ENCODE measurements at places on chromosomes 1 and 21.

GRCh38 chr1:172638885-172639831 lies 19.7 kb upstream of the FASLG start:
- DNase-seq = peak; percentile 51

- DNase-seq = no peak
These were observed 25.3 kb upstream of the OVAAL start for GRCh38 chr1:180533266-180533987.

DNA sequence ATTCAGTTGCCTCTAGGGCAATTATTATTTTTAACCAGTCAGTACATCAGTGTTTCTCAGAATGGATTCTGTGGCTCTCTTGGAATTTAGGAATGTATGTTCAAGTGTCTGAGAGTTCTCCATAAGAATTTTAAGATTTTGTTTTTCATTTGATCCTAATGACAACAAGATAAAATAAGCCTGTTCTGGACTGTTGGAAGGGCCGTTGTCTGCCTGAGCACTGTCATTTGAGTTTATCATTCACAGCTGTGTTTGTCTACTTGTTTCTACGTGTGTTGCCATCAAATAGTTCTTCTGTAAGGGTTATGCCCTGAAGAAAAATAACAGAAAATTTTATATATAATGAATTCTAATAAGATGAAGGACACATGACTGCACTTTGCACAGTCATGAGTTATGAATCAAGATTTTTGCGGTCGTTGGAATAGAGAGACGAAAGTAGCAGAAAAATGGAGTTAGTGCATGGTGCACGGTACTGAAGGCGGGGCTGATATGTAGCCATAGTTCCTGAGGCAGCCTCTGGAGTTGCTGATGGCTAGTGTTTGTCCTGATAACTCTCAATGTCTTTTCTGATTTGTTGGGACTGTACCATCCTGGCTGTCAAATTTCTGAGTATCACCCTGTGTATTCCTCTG lies 92.5 kb downstream of the NOS1AP start:
- no peak for DNase-seq

- no peak for DNase-seq
These were observed 5.8 kb upstream of the TGFB2 start for GRCh38 chr1:218339267-218339831.

DNA sequence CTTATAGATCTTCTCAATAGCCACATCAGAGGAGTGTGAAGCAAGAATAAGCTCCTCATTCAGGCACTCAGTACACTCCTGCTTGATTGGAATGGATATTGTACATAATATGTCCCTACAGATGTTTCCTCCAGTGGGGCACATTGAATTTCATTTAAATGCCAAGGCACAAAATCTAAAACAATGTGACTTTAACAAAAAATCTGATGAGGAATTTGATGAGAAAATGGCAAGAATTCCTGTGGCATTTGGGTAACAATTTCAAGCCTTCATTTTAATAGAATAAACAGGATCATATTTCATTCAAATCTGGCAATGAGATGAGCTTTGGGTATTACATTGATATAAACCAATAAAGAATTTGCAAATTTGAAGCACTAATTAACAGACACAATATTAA lies 307.7 kb upstream of the PKN2 start:
- DNase-seq = no peak

GRCh38 chr1:58845942-58846341 lies 62.1 kb upstream of the JUN start:
- DNase-seq = no peak

- DNase-seq = no peak
These were observed 36.7 kb downstream of the SYT2 start for GRCh38 chr1:202673531-202673930.

DNA sequence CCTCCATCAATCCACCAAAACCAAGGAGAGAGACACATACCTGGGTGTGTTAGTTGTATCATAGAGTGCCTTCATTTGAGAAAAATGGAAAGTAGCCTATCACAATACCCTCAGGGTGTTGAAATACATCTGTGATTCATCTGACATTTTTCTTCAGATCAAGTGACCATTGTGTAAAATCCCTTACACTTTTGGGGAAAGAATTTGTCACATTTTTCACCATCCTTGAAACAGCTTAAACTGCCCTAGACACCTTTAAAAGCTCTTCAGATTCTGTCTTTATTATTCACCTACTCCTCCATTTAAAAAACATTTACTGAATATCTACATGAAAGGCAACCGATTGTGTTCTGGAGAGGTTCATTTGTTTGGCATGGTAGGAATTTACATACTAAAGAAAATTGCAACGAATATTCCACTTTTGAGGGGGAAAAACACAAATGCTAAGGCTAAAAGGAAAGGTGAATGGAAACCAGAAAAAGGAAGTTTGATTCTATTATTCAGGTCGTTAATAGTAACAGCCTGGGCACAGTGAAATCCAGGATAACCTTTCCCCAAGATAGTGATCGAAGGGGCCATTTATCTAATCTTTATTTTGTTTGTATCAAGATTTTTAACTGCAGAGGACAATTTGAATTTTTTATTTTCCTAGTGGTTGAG lies 70.4 kb upstream of the SAMSN1 start:
- DNase-seq = no peak

DNA sequence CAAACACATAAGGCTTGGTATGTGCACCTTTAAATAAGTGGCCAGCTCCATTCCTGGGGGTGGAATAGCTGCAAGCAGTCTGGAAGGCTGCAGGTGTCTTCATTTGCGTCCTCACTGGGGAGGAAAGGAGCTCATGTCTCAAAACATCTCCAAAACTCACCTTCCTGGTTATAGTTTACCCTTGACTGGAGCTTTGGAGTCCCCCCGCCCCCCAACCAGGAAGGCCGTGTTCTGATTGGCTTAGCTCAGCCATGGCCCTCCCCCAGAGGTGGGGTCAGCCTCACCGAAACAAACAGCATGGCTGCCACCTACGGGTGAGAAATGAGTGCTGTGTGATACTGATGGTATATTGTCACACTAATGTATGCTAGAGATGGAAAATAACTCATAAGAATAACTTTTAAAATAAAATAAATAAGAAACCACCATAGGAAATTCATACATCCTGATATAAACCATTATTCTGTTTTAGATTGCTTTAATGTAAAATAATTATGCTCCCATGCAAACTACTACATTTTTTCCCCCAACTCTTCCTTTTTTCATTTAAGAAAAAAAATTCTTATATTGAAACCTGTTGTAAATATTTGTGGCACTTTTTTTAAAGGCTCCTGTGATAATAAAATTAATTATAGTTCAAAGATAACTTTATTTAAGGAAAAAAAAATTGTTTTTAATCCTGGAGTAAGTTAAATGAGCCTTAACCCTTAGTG lies 90.8 kb downstream of the ZP4 start:
- DNase-seq = no peak

DNA sequence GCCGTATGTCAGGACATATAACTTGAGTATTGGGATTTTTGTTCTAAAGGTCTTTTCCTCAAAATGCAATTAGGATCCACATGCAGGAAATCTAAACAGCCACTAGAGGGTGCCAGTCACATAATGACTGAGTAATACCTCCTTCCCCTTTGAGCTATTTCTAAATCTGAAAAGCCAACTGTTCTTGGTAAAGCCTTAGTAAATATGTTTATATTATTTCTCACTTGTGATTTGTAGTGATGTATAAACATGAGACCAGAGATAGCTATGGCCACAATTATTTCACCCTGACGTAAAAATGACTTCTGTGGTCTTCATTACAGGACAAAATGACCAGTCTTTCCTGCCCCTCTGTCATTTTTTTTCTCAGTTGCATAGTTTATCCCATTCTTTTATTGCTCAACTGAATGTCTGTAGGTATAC lies 41.0 kb upstream of the DR1 start:
- peak; percentile 19 for DNase-seq

GRCh38 chr1:155170806-155171205 lies 2.3 kb downstream of the KRTCAP2 start:
- DNase-seq = no peak

DNA sequence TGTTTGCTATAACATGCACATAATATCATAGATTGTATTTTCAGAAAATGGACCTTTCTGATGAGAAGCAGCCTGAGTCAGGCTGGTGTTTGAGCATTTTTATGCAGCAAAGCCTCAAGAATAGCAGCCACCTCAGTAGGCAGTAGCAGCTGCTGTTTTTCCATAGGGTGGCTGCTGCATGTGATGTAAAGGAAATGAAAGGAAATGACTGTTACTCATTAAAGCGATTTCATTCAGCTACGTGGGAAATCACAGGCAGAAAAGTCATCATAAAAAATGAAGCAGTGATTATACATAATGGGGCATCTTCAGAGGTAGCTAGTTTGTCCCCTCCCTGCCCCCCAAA lies 110.4 kb downstream of the PATJ start:
- DNase-seq = no peak

DNA sequence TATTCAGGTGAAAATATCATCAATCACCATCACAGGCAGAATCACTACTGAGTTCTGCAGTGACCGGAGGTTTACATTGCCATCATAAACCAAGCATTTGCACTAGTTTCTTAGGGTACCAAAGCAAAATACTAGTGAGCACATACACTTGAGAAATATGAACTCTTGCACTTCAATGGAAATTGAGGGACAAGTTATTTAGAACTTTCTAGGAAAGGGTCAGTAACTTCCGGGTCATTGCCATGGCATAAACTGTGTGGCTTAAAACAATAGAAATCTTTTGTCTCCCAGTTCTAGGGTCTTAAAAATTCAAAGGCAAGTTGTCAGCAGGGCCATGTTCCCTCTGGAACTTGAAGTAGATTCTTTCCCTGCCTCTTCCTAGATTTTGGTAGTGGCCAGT lies 197.5 kb downstream of the ZC3H11B start:
- DNase-seq = no peak

DNA sequence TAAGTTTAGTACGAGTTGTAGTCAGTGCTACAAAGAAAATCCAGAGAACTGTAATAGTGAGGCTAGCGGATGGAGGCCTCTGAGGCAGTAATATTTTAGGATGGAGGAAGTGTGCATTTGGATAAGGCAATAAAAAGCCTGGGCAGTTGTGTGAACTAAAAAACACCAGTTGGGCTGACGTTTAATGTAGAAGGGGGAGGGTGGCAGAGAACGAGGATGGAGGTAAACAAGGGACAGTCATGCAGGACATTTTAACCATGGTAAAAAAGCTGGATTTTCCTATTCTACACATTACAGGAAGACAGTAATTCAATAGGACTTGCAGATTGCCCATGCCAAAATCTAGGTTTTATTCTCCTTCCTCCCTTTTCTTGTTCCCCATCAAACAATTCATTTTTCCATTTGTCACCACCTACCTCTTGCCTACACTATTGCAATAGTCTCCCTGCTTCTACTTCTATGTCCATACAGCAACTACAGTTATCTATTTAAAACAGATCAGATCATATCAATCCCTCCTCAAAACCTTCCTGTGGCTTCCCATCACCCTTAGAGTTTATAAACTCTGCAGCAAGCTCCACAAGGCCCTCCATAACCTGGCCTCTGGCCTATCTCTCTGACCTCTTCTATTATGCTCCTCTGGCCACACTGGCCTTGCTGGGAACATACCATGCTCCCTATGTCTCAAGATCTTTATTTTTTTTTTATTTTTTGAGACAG lies 27.7 kb downstream of the ERO1B start:
- DNase-seq = no peak

GRCh38 chr1:41003640-41004220 lies 17.8 kb downstream of the SLFNL1 start:
- peak; percentile 75 for DNase-seq

GRCh38 chr21:36147911-36148310 lies 8.7 kb upstream of the DOP1B start:
- no peak for DNase-seq

DNA sequence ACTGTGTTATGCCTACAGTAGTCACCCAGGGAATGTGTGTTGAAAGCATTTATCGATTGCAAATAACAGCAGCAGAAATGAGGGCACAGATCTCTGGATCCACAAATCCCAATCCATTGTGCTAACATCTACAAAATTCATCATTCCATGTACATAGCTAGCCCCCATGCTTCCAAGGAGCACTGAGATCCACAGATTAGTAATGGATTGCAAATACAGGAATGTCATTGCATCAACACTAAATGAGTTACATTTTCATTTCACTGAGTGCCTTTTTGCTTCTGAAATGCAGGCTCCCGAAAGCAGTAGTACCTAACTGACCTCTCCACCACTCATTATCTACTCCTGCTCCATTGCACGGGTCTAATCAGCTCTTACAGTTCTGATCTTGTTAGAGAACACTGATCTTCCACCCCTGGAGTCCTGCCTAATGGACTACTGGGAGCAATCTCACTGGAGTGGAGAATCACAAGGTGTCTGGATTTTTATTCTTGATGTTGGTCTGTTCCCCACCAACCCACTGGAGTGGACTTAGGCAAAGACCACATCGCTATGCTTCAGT lies 30.5 kb downstream of the ASTN1 start:
- no peak for DNase-seq

GRCh38 chr21:38308532-38309119 lies 51.8 kb downstream of the KCNJ15 start:
- DNase-seq = no peak

GRCh38 chr1:914891-915280 lies 8.8 kb upstream of the SAMD11 start:
- DNase-seq = no peak

DNA sequence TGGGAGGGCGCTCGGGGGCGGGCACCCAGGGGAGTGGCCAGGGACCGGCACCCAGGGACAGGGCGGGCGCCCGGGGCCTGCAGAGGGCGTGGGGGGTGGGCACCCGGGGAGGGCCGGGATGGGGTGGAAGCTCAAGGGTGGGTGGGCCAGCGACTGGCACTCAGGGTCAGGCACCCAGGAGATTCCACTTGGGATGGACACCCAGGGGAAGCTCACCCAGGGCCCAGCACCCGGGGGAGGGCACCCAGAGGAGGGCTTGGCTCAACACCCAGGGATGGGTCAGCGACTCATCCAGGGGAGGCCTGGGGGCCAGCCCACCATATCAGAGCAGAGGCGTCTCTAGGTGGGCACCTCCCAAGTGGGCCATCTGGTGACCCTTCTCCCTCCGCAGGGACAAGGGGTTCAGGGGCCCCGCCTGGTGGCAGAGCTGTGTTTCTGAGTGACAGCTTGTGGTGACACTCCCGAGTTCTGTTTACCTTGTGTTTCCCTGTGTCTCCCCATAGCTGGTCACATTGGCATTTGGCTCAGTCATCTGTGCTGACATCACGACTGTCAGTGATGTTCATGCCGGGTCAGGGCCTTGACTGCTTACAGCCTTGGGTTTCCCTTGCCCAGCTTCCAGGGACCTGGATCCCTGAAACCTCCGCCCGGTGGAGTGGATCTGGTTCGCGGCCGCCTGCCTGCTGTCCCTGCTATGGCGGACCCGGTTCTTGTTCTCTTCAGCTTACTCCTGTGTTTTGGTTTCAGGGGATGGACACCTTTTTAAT lies 749 bp downstream of the IBA57 start:
- peak; percentile 44 for DNase-seq

GRCh38 chr1:229011022-229011421 lies 259.9 kb upstream of the RAB4A start:
- DNase-seq = no peak

DNA sequence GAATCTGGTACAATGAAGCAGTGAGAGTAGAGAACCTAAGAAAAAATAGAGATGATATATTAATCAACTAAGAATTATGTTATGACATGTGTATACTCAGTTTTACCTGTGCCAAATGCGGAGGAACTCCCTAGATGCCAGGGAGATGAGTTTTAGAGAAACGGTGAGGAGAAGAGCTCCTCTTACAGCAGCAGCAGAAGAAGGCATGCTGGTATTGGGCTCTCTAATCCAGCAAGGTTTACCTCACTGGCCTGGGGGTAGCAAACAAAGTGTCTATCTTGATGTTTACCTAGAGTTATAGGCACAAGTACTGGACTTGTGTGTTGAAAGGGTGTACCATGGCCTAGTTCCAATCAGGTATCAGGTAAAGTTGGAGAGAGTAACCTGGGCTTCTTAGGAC lies 28.9 kb upstream of the DEPDC1 start:
- DNase-seq = no peak

GRCh38 chr1:1063261-1063944 lies 10.7 kb downstream of the RNF223 start:
- DNase-seq = no peak
